Effector CD8-positive, alpha-beta T cell (primary cell): ENCODE measurements at places on chromosomes 3 and 15.

DNA sequence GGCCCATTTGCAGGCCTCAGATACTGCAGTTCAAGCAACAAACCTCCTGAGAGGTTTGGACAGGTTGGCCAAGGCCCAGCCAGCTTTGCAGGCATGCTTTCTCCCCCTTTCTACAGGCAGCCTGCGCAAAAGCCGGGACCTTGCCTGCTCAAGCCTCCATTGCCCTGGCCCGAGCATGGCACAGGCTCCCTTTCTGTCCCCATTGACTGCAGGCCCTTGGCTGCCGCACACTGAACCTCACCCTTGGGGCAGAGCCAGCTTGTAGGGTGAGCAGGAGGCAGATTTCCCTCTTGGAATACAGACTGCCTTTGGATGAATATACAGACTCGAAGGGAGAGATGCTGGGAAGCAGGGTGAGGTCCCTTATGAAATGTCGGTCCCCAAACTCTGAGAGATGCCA, 461.7 kb upstream of the PROK2 start:
- DNase-seq, result no peak

- no peak for DNase-seq
These were observed 71.0 kb downstream of the RBM6 start for GRCh38 chr3:50010959-50011358.

- no peak for DNase-seq
These were observed 330.5 kb upstream of the CTDSPL start for GRCh38 chr3:37531066-37531720.

- DNase-seq, result no peak
These were observed 11.0 kb upstream of the PCCB start for GRCh38 chr3:136239094-136239493.

DNA sequence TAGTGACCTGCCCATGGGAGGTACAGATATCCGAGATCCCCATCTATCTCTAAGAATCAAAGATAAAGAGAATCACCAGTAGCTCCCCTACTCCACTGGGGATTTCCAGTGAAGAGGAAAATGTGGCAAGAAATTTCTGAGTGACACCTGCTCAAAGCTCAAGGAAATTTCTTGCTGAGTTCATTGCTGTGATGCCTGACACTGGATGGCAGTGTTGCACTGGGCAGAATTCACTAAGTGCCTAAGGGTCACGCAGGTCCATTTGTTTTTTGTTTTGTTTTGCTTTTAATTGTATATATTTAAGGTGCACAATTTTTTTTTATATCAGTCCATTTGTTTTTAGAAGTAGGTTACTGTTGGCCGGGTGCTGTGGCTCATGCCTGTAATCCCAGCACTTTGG, 109.5 kb upstream of the KCNAB1 start:
- DNase-seq, result no peak

GRCh38 chr15:33064878-33065277, 129.6 kb downstream of the FMN1 start:
- DNase-seq, result no peak

DNA sequence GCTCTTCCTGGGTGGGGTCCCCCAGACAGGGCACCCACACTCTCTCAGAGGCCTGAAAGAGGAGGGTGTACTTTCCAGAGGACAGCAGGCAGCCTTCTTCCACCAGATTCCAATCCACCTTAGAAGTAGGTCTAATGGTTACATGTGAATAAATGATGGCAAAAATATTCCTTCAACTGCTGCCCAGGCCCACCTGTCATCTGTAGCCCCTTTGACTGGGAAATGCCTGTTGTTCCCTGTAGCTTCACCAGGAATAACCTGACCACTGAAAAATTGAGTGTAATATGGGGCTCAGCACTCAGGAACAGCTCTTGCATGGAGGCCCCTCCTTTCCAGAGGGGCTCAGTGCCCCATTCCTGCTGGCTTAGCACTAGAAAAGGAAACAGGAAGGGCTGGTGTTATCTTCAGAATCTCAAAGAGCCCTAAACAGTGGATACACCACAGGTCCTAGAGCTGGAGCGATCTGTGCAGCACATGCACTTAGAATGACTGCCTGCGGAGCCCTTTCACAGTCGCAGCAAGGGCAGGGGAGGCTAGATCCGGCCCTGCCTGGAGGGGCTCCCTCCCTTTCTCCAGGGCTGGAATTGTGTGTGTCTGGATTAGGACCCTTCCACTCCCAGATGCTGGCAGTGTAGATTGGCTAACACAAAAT, 32.1 kb downstream of the SLC22A14 start:
- no peak for DNase-seq

DNA sequence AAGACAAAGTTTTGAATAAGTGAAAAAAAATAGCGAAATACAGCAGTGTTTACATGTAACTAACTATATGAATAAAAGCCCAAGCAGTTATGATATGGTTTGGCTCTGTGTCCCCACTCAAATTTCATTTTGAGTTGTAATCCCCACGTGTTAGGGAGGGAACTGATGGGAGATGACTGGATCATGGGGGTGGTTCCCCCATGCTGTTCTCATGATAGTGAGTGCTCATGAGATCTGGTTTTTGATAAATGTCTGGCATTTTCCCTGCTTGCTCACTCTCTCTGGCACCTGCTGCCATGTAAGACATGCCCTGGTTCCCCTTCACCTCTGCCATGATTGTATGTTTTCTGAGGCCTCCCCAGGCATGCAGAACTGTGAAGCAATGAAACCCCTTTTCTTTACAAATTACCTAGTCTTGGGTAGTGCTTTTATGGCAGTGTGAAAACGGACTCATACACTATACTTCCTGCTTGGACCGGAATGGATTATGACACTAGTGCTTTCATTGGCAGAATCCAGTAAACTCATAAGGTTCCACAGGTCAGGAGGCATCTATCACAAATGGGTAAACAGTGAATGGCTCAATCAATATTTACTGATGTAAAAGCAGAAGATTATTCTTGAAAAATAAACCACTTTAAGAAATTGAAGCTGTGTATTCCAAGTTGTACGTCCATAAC, 192.1 kb downstream of the CBLB start:
- DNase-seq, result no peak

GRCh38 chr15:31477851-31478701, 151.4 kb downstream of the KLF13 start:
- DNase-seq, result no peak
